Right renal cortex interstitium (tissue), 3 donors: ENCODE measurements at places on chromosomes 5 and 9. TPM values are rescaled to one million over a fixed set of nuclear protein-coding genes. Genes with fewer than 3 reads are reported as not detected.

TERT gene
- polyA plus RNA-seq: 0.17 TPM

PTPRD gene
- 101 TPM for polyA plus RNA-seq

LEAP2 gene
- polyA plus RNA-seq: 3.7 TPM

- DNase-seq: no peak
These were observed 176.6 kb downstream of the DMRTA1 start for GRCh38 chr9:22623236-22623635.

GRCh38 chr5:29252390-29252789, 1941.1 kb upstream of the CDH6 start:
- DNase-seq: no peak

DNA sequence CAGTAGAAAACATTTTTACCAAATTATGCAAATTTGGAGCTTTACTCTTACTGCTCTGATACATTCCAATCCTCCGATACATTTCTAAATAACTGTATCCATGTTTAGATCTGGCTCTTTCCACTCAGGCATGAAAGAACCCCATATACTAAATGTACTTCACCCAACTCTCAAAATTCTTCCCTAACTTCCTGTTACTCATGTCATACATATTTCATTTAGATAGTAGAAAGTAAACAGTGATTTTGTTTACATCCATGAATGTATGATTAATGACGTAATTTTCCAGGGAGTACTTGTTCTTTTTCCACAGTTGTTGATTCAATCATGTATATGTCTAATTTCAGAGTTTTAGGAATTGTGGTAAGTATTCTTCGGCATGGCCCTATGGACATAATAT, 1426.5 kb upstream of the C9orf72 start:
- no peak for DNase-seq

GRCh38 chr5:133936651-133937015, 31.8 kb downstream of the C5orf15 start:
- DNase-seq: no peak

GRCh38 chr5:135029477-135030122, 4.4 kb downstream of the PITX1 start:
- no peak for DNase-seq

- DNase-seq: no peak
These were observed 199.0 kb upstream of the MVB12B start for GRCh38 chr9:126127591-126127990.

DNA sequence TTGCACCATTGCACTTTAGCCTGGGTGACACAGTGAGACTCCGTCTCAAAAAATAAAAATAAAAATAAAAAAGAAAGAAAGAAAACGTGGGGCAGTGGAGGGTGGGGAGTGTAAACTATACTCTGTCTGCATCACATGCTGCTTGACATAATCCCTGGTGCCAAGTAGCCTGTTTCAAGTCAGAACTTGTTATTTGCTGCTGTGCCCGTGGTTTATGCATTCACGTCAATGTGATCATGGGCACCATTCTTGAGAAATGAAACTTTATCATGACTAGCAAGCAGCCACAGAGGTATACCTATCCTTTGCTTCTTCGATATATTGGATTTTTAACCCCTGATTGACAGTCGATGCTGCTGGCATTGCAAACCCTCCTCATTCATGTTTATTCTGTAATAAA, 4.1 kb upstream of the SMU1 start:
- DNase-seq: no peak

DNA sequence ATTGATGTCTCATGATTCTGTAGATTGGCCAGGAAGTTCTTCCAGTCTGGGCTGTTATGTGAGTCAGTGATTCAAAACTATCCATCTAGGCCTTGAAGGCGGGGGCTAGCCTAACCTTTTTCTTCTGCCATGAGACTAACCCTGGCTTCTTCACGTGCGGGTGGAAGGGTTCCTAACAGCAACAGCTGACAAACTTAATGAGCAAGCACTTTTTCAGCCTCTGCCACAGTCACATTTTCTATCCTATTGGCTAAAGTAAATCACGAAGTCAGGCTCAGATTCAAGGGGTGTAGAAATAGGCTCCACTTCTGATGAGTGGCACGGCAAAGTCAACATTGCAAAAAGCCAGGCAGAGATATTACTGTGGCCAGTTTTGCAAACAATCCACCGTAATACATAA, 68.4 kb downstream of the STK32A start:
- no peak for DNase-seq
